Body of pancreas (tissue), 4 donors: ENCODE measurements at places on chromosomes 7 and 10. TPM values are rescaled to one million over a fixed set of nuclear protein-coding genes. Genes with fewer than 3 reads are reported as not detected.
A peak's percentile ranks its signal among the peaks of the same experiment; 100 is the strongest.

Gene BTBD16
- not detected for total RNA-seq

Gene NPSR1
- not detected for total RNA-seq

Gene KNDC1
- total RNA-seq = 3.3 TPM

Gene SPDYE6
- not detected for total RNA-seq

Gene PRKCQ
- total RNA-seq = 0.33 TPM

Gene STEAP4
- total RNA-seq = 14.3 TPM

Gene FZD8
- total RNA-seq = 12.9 TPM

Gene NXPH1
- total RNA-seq = not detected

Gene C10orf62
- total RNA-seq = 1.3 TPM

Gene DPYSL4
- total RNA-seq = 0.52 TPM

Gene ADAMTS14
- not detected for total RNA-seq

Gene HABP2
- 9.2 TPM for total RNA-seq

GRCh38 chr7:43612599-43613589, 30.0 kb downstream of the STK17A start:
- DNase-seq = no peak

DNA sequence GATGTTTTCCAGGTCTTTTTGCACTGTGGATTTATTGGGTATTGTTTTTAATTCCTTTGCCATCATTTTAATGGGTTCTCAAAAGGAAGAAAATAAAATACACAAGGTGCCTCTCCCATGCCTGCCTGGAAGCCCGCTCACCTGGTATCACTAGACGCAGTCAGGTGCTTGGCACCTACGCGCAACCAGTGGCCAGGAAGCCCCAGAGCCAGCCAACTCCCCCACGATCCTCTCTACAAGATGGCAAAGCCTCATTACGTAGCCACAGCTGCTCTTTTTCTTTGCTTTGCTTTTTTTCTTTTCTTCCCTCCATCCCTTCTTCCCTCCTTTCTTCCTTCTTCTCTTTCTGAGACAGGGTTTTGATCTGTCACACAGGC, 34.3 kb downstream of the BAIAP2L1 start:
- no peak for DNase-seq

DNA sequence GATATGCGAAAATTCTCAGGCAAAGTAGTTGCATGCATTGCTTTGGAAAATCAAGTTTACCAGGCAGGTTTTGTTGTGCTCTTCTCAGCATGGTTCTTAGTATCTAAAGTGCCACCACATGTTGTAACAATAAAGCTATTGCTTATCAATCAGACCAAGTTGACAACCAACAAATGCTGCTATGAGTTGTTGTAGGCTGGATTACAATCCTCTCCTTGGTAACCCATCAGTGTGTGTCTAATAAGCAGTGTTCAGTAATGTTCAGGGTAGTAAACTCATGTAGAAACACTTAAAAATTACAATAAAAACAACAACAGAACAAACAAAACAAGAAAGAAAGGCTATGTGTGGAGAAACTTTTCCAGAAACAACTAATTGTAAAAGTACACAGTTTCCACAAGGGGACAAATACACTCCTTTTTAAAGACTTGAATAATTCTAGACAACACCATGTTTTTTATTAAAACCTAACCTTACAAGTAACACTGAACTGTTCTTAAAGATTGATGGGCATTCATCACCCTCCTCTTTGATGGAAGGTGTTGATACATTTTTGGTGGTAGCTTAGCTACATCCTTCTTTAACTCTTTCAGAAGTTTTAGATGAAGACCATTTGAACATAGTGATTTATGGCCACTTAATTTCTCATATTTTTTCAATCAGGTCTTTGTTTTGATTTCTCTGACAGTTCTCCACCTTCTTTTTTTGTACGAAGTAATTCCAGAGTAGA, 370.9 kb upstream of the SEMA3A start:
- DNase-seq = no peak

- DNase-seq = no peak
Observed at GRCh38 chr7:93016681-93017381, 100.9 kb downstream of the SAMD9 start.

GRCh38 chr10:79125092-79125491, 56.3 kb downstream of the ZMIZ1 start:
- no peak for DNase-seq

DNA sequence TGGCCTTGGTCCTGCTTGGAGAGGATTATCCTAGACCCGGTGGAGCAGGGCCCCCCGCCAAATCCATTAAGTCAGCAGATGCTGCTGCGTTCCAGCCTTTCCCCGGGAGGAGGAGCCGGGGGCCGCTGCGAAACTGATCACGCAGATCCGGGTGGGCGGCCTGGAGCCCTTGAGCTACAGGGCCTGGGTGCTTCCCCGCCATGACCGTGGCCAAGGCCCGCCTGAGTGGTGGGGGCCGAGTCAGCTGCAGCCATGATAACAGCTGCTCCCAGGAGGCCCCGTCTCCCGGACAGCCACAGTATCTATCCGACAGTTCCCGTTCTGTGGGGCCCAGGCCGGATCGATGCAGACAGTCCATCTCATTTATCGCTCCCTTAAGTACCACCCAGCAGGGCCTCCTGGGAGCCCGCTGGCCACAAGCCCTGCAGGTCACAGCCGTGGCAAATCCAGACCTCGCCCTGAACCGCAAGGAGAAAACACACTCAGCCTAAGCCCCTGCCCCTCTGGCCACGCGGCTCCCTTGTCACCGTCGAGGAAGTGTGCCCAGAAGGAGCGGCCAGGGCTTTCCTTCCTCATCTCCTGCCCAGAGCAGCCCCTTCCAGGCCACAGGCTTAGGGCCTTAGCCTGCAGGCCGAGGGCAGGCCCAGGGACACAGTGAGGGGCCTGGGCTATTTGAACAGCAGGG, 34.4 kb upstream of the SLC29A4 start:
- DNase-seq = peak; percentile 42

GRCh38 chr10:5071411-5072198, 22.6 kb upstream of the AKR1C3 start:
- DNase-seq = peak; percentile 95

DNA sequence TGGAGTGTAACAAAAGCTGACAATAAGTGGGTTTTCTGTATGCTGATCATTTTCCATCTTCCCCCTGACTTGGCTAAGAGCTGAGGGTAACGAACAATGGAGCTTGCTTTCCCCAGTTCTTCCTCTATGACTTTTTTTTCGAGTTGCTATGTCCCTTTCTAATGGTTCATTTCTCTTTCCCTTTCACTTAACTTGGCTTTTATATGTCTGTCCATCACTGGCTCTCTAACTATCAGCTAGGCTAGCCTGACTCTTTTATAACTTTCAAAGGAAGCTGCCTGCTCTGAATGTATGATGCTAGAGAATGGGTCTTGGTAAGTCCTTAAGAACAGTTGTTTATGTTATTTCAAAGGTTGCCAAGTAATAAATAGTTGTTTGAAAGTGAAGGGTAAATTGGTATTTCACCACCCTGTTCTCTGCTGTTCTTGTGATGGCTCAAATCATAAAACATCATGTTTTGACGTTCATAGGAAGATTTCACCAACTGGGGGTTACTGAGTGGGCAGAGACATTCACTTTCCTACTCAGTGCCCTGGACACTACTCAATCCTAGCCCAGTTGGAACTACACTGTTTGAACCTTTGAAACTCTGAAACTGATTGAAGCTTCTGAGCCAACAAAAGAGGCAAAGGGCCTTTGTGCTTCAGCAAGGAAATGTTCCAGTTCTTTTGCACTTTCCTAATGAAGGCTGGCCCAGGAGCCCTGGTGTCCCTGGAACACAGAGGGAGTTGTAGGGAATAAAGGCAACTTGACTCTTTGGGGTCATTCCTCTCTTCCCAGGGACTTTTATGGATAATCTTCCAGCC, 85.4 kb upstream of the PHYHIPL start:
- no peak for DNase-seq

- no peak for DNase-seq
Observed at GRCh38 chr7:586494-586893, 66.8 kb upstream of the PDGFA start.

DNA sequence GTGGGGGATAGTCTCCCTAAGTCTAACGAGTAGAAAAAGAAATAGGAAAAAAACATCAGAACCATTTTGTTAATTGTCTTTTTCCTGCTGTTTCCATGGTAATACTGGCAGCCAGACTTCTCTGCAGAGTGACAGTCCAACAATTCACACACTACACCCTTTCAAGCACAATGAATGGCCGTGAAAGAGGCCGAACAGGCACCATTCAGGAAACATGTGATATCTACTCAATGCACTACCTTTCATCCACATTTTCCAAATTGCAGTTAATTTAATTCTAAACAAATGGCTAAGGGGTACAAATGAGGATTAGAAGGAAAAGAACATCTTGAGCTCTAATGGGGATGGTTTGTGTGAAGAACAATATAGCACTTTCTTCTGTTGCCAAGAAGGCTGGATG, 358.5 kb upstream of the ANKRD30A start:
- DNase-seq = no peak

- peak; percentile 37 for DNase-seq
Observed at GRCh38 chr10:7488418-7488829, 77.6 kb upstream of the SFMBT2 start.

- no peak for DNase-seq
Observed at GRCh38 chr10:112790030-112790429, 160.0 kb upstream of the TCF7L2 start.

GRCh38 chr10:121490871-121491519, 107.2 kb downstream of the FGFR2 start:
- no peak for DNase-seq

GRCh38 chr10:122252805-122253204, 18.3 kb upstream of the BTBD16 start:
- DNase-seq = no peak

- peak; percentile 10 for DNase-seq
Observed at GRCh38 chr7:25392588-25393338, 164.5 kb upstream of the NPVF start.

GRCh38 chr7:16846601-16847165, 35.1 kb downstream of the AGR3 start:
- no peak for DNase-seq

DNA sequence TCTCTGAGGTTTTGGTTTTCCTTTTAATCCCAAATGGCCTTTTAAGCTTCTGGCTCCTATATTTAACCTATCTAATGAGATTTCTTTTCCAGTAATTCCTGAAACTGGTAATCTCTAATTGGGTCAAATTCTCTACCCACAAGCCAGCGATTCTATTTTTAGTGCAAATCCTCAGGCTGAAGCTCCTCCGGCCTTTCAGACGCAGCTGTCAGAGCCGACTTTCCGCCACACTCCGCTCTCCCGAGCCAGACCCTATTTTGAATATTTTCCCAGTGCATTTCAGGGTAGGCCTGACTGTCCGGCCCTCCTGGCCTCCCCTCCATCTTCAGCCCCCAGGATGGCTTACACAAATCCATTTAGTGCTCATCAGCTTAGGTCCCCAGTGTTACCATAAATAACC, 9.7 kb upstream of the ADCY1 start:
- DNase-seq = no peak

DNA sequence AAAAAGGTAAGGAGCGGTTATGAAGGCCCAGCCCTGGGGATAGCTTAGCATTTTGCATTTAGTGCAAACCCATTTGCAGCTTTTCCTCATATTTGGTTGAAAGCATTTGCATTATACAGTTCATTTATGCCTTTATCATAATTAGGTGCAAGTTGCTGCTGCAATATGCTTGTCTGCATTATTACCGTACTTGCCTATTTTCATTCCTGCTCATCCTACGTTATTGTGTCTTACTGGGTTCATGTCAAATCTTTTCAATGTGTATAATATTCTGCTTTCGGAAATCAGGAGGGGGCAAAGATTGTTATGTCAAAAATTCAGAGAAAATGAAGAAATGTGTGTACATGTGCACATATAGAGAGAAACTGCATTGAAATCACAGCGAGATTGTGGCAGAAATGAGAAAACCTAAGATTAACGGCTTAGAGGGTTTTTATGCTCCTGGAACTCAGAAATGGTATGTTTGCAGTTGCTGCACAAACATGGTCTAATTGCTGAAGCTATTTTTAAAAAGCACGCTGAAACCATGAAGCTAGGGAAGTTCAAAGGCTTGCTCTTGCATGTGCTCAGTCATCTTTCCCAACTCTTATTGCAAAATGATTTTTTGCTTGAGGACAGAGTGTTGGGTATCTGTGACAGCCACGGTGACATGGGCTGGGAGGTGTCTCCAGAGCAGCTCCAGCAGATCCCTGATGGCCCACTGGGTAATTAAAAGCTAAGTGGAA, 613.2 kb downstream of the SDK1 start:
- DNase-seq = no peak

- DNase-seq = no peak
Observed at GRCh38 chr10:56240471-56240870, 120.6 kb downstream of the ZWINT start.

DNA sequence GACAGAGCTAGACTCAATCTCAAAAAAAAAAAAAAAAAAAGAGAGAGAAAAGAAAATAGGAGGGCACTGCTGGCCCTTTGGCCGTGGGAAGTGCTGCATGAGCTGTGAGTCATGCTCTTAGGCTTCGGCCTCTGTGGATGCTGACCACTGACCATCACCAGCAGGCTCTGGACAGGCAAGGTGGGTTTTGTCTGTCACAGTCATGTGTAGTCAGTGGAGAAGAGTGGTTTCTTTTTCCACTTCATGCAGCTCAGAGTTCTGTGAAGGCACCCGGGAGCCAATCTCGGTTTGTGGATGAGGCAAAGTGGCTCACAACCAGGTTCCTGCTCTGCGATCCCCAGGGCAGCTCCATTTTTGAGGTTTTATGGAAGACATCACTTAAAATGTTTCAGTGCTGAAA, 58.1 kb downstream of the PRTFDC1 start:
- peak; percentile 10 for DNase-seq

GRCh38 chr7:140231771-140232491, 55.1 kb upstream of the KDM7A start:
- no peak for DNase-seq

- DNase-seq = no peak
Observed at GRCh38 chr7:401495-401894, 111.5 kb downstream of the FOXL3 start.

- DNase-seq = no peak
Observed at GRCh38 chr10:75607576-75607975, 176.2 kb downstream of the LRMDA start.

DNA sequence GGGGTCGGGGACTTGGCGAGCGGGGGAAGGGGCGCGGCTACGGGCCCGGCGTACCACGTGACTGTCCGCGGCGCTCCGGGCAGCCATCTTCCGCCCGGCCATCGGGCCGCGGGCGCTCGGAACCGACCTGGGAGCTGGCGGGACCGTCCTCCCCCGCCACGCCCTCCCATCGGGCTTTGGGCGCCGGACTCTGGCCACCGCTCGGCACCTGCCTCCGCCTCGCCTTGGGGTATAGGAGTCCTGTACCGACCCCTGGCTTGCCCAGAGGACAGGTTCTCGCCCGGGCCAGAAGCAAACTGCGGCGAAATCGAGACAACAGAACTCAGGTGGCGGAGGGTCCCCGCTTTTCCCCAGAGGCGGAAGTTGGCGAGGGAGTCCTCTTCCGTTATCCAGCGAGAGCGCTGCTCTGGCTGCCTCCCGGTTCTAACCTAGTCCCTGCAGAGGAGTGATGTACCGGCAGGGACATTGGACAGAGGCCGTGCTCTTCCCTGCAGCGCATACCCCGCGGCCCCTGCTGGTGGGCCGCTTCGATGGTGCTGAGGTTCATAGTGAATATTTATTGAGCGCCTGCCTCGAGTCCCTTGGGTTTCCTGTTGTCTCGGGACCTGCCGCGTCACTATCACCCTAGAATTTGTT, 1.2 kb upstream of the SGMS1 start:
- DNase-seq = peak; percentile 81

GRCh38 chr7:36455646-36456045, 66.0 kb downstream of the ANLN start:
- no peak for DNase-seq
